ENCODE measurements at places on chromosomes 4 and X.

DNA sequence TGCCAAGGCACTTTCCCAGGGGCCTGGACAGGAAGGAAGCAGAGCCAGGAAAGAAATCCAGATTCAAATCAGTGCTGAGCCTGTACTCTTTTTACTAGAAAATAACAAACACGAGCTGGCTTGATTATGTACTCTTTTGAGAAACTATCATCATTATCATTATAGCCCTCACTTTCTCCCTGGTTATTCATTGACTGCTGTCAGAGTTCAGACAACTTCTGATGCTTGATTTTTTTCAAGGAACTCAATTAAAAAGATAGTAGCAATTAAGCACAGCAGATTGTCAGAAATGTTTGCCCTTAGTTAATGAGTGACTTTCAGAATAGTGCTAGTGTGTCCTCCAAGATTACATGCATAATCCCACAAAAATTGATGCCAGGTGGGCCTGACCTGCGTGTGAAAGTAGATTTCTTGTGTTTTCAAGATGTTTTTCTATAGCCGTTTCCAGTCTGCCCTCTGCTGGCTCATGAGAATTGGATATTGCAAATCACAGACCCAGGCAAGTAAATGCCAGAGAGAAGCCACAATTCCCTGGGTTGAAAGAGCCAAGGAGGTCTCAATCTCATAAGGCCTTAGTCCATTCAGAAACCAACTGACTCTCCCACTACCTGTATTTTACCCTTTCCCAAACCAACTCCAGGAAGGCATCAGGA, 14.3 kb upstream of the PNPLA4 start:
- DNase-seq = peak; percentile 2

DNA sequence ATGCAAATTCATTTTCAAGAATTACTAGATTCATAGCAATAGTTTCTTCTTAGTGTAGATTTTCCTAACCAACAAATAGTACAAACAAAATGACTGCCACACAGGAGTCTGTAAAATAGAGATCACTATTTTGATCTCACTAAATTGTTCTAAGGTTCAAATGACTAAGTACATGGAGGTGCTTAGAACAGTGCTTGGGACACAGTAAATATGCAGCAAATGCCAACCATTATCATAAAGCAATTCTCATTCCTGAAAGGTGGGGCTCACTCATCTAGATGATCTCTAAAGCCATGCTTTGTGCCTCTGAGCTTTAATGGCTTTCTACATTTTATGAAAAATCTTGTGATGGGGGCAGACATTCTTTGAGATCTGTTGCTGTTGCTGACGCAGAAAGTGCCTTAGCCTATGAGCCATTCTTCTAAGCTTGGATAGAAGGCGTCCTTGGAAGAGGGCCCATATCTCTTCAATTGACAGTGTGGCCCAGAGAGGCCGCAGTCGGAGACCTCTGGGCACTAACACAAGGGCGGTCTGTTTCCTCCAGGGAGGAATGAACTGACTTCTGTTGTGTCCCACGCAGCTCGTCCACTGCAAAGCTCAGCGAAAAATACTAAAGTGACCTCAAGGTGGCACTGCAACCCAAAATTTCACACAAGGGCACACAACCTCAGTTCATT, 23.5 kb downstream of the TLR10 start:
- DNase-seq = peak; percentile 25

DNA sequence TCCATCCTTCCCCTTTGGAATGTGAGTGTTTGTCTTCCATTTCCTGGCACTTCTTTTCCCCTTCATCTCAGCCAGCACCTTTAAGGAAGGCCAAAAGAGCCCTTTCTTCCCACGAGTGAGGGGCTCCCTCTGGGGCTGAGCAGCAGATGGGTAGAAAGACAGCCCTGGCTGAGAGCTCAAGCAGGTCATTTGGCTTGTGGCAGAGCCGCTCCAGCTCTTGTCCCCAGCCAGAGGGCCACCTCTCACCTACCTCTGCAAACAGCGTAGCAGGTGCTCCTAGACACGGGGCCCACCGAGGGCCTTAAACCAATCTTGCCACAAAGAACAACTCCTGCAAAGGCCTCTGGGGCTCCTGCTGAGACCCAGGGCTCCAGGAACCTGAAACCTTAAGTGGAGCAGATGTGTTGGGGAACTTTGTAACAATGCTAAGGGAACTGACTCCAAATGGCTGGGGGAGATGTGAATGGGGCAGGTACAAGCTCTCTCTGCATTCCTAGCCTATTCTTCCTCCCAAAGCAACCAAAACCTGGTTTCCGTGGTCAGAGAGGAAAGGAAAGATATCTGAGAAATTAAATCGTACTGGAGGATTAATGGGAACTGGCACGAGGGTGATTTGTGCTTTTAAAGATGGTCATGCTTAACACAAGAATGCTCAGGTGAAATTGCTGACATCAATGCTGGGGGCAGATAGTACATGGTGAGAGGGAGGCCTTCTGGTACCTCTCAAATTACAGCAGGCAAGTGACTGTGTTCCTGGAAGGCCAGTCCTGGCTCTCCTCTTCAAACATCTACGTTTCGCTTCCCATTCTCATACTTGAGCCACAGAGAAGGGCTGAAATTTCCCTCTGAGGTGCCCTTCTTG, 27.0 kb downstream of the TFDP3 start:
- no peak for DNase-seq

GRCh38 chrX:105458846-105459245, 238.4 kb upstream of the TEX13A start:
- DNase-seq = no peak

GRCh38 chrX:928606-929005, 283.8 kb downstream of the CRLF2 start:
- DNase-seq = no peak

DNA sequence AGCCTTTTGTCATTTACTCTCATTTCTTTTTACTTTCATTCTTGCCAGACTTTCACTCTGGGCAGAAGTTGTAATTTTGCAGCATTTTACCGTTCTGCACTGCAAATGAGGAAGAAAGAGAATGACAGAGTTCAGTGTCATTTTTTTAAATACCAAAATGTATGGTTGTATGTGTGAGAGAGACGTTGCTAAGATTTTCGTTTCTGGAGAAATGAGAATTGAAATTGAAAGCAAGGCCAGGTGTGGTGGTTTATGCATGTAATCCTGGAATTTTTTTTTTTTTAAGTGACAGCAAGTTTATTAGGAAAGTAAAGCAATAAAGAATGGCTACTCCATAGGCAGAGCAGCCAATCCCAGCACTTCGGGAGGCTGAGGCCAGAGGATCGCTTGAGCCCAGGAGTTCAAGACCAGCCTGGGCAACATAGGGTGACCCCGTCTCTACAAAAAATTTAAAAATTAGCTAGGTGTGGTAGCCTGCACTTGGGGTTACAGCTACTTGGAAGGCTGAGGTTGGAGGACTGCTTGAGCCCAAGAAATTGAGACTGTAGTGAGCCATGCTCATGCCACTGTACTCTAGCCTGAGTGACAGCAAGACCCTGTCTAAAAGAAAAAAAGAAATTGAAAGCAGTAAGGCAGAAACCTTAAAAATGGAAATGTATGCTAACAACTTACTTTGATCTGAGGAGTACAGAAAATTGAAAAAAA, 12.9 kb downstream of the DCK start:
- no peak for DNase-seq

Measured in A172 (cell line).